ENCODE measurements at places on chromosomes 2 and 18. TPM values are rescaled to one million over a fixed set of nuclear protein-coding genes. Genes with fewer than 3 reads are reported as not detected.

- DNase-seq: no peak
Measured at GRCh38 chr2:120558847-120559246, 176.8 kb upstream of the GLI2 start.

- no peak for DNase-seq
Measured at GRCh38 chr2:146489386-146489785, 1355.4 kb upstream of the ACVR2A start.

DNA sequence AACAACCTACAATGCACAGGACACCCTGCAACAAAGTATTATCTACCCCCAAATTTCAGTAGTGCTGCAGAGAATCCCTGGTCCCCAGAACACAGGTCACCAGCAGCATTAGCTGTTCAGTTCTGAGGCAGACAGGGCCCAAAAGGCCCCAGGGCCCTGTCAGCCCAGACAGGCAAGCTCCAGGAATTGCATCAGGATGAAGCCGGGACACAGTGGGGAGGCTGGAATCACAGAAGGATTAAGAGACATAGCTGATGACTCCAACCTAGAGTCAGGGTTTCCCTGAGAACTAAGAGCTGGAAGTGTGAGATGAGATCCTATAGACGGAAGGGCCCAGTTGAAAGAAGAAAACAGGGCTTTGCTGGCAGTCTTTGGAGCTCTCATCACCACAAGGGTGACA, 148.1 kb downstream of the GALNT14 start:
- DNase-seq: peak; percentile 42

- DNase-seq: peak; percentile 62
Measured at GRCh38 chr2:2831633-2832032, 500.6 kb upstream of the MYT1L start.

DNA sequence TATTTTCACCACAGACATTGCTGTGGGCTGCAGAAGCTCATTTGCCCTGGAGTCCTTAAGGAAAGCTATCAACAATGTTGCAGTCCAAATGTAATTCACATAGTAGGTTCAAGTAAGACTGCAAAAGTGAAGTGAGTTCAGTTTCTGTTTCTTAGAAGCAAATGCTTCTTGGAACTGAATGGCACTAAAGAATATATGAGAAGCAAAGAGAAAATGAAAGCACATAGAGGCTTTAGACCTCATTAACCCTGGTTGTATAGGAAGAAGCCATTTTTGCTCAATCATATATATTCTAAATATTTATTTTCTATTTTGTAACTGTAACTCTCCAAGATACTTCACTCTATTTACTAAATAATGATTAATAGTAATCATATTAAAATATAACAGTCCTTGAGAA, 292.0 kb downstream of the ZNF804A start:
- DNase-seq: no peak

DNA sequence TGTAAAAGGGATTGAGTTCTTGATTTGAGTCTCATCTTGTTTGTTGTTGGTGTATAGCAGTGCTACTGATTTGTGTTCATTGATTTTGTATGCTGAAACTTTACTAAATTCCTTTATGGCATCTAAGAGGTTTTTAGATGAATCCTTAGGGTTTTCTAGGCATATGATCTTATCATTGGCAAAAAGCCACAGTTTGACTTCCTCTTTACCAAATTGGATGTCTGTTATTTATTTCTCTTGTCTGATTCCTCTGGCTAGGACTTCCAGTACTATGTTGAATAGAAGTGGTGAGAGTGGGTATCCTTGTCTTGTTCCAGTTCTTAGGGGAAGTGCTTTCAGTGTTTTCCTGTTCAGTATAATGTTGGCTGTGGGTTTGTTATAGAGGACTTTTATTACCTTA, 4.8 kb downstream of the ANKAR start:
- no peak for DNase-seq

GRCh38 chr2:174826051-174826450, 61.8 kb upstream of the CHRNA1 start:
- DNase-seq: no peak

DNA sequence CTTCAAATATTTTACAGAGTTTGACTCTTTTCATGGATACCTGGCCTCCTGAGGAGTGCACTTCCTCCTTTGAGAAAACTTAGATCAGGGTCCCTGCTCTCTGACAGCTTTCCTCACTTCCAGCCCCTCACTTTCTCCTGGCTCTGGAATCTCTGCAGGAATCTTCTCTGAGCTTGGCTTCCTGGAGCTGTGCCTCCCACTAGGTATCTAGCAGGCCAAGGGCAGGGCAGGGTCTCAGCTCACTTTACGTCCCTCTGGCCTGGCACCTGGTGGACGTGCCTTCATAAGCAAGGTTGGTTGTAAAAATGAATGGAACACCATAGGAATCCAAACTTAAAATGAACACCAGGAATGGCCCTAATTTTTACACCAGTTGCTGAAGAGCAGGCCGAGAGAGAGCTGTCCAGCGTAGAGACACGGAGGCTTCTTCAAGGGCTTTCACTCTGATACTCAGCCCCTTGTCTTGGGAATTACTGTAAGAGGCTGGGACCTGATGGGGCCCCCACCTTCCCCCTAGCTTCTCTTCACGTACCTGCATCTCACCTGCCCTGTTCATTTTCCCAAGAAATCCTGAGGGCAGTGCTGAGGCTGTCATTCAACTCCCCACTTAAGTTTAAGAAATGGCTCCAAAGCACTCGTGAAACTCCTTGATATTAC, 426.9 kb upstream of the ID2 start:
- no peak for DNase-seq

- DNase-seq: no peak
Measured at GRCh38 chr18:77984833-77985232, 735.2 kb downstream of the GALR1 start.

- no peak for DNase-seq
Measured at GRCh38 chr2:69946351-69947324, 14.8 kb downstream of the ASPRV1 start.

DNA sequence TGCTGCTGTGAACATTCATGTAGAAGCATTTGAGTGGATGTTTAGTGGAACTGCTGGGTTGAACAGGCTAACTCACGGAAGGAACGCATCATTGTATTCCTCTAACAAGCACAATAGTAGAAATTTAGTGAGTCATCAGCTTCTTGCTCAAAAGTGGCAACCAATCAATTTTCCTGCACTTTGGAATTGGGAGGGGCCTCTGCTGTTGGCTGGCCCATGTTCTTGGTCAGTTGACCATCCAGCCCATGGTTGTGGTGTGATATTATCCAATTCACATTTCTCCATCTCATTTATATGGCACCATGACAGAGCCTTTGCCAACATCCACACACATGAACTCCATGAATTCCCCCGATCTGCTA, 95.0 kb downstream of the TNFRSF11A start:
- DNase-seq: no peak

DNA sequence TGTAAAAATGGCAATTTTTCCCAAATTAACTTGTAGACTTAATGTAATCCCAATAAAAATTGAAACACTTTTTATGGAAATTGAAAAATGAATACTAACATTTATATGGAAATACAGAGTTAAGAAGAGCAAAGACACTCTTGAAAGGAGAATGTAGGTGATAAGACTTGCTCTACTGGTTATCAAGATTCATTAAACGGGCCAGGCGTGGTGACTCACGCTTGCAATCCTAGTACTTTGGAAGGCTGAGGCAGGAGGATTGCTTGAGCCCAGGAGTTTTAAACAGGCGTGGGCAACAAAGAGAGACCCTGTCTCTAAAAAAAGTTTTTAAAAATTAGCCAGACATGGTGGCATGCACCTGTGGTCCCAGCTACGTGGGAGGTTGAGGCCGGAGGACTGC, 29.5 kb upstream of the ZNF396 start:
- no peak for DNase-seq

DNA sequence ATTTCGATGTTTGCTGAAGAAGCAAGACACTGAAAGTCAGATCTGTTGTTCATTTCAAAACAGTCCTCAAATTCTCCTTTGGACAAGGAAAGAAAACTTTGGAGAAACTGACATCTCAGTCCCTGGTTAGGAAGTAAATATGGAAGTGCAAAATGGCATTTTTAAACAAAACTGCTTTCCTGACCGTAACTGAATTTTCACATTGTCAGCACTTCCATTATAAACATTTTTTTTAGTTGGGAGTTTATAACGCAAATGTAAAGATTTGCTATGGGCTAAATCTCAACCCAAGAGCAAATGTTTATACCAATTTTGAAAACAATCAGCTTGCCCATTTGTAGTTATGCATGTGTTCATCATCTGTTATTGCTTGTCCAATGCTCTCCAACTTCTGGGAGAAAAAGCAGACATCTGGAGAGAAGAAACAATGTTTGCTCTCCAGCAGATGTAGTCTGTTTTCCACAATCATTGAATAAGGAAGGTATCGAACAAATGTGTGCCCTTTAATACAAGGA, 520.1 kb downstream of the ARHGAP15 start:
- DNase-seq: no peak

DNA sequence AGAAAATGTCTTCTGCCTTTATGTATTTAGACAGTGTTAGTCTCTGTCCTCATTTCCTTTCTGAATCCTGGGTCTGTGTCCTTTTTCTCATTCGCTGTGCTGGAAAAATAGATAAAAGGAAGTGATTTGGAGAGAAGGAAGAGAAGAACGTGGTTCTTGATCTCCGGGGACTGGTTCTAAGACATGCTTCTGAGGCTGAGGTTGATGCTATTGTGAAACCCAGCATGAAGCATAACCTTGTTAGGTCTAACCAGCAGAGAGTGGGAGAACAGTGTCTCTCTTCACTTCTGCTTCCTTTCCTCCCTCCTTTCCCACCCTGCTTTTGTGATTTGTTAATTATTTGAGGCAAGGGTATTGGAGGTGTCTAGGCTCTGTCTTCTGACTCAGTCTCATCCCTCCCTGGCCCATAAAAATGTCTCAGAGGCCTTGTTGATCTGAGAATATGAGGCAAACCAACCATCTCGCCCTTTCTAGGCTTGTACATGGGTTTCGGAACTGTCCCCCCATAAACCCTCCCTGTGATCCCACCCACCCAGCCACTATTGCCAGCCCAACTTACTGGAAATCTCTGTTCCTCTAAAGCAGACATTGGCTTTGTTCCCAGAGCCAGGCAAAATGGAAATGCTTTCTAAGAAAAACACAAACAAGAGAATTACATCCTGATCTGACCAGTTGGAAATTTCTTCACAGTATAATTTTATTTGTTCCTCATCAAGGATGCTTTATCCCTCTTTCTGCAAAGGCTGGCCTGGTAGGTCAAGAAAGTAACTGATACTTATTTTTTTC, 360.6 kb upstream of the TNP1 start:
- no peak for DNase-seq

ANKRD29 gene
- 8.2 TPM for polyA plus RNA-seq

CAVIN2 gene
- 1.5 TPM for polyA plus RNA-seq

HOXD9 gene
- polyA plus RNA-seq: 4.8 TPM

CERS6 gene
- 1.8 TPM for polyA plus RNA-seq
